ENCODE measurements at places on chromosomes 11 and 22. TPM values are rescaled to one million over a fixed set of nuclear protein-coding genes. Genes with fewer than 3 reads are reported as not detected.
A peak's percentile ranks its signal among the peaks of the same experiment; 100 is the strongest.

Gene SLC25A45
- 4.6 TPM for total RNA-seq

Gene GPR83
- 0.03 TPM for total RNA-seq

Gene MMP13
- total RNA-seq: not detected

Gene IGLL1
- total RNA-seq: not detected

Gene KRTAP5-1
- total RNA-seq: not detected

- no peak for DNase-seq
Observed at GRCh38 chr11:62547691-62548281, 1.2 kb upstream of the AHNAK start.

DNA sequence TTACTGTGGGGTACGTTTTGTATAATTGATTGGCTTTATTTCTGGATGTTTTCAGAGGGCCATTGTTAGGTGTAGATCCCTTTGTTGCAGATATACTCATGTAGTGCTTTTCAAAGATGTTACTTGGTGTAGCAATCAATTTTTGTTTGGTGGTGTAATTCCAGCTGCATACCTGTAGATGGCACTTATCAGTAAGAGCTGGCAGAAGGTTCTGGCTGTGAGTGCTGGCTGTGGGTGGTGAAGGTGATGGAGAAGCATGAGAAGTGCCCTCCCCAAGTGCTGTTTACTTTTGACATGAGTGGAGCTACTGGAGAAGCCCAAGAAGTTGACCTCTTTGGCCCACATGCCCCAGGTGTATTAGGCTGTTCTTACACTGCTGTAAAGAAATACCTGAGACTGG, 1074.9 kb downstream of the FAM181B start:
- peak; percentile 43 for DNase-seq

DNA sequence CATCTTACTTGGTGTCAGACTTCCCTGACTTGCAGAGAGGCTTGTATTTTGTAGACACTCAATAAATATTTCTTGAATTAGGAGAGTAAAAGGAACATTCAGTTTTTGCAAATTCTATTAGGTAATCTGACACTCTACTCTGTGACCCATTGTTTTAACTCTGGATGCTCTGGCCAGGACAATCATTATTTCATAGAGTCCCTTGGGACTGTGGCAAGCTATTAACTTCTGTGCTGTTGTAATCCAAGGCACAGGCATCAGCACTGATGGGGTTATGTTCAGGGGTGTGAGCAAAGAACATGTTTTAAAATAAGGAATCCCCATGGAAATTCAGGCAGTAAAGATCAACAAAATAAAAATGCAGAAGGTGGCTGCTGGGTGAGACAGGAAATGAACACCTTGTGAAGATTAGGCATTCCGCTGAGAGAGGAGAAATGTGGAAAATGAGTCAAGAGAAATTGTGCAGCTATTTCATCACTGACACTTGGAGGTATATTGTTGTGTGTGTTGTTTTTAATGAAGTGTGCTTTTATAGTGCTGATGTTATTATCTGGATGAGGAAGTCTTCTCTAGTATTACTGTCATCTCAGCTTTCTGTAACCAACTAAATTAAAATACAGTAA, 175.2 kb downstream of the WNT11 start:
- no peak for DNase-seq

GRCh38 chr22:37782340-37783168, 25.2 kb upstream of the GCAT start:
- DNase-seq: no peak

- DNase-seq: peak; percentile 43
Observed at GRCh38 chr11:90288212-90288821, 65.5 kb upstream of the CHORDC1 start.

GRCh38 chr11:40227730-40228129, 1231.7 kb downstream of the LRRC4C start:
- no peak for DNase-seq

DNA sequence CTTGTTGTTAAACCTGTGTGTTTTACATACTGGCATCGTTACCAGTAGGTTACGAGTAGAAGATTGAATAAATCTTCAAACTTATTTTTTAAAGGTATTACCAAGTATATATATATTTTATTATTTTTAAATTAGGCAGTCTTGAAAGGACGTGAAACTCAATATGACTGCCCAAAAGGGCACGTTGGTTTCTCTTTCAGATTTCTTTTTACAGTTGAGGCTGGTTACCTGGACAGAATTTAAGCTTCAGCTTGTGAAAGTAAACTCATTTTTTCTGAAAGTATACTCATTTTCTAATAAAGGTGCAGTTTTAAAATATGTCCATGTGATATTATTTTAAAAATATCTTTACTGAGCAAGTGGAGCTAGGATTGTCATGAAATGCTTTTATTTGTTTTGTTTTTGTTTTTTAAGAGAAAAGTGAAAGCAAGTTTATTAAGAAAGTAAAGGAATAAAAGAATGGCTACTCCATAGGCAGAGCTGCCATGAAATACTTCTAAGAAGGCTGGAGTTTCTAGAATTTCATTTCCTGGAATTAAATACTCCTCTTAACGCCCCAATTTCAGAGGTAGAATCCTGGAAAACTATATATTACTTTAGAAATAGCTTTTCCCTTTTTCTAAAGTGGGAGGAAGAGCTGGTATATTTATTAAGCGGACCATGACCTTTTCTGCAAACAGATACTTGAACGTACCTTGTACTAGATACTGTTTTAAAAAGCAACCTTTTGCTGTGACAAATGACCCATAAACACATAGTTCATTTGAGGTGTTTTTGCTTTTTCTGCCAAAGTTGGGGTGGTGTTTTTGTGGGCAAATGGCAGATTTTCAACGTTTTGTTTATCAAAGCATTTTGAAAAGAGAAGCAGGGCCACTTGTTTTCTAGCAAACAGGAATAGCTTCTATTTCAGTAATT, 1.9 kb downstream of the FBXO7 start:
- DNase-seq: no peak

GRCh38 chr22:29308791-29309262, 2.4 kb downstream of the GAS2L1 start:
- no peak for DNase-seq

DNA sequence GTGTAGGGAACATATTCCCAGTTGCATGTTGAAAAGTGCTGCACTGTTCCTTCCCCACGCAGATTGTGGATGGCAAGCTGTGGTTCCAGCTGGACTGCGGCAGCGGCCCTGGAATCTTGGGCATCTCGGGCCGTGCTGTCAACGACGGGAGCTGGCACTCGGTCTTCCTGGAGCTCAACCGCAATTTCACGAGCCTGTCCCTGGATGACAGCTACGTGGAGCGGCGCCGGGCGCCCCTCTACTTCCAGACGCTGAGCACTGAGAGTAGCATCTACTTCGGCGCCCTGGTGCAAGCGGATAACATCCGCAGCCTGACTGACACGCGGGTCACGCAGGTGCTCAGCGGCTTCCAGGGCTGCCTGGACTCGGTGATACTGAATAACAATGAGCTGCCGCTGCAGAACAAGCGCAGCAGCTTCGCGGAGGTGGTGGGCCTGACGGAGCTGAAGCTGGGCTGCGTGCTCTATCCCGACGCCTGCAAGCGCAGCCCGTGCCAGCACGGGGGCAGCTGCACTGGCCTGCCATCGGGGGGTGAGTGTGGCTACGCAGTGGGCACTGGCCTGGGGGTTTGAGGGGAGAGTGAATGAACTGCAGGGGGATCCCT, 102.7 kb upstream of the MTNR1B start:
- no peak for DNase-seq

- DNase-seq: no peak
Observed at GRCh38 chr11:83403691-83404389, 117.7 kb upstream of the CCDC90B start.
